RWPE2 (cell line): ENCODE measurements at places on chromosomes 5 and 9.

GRCh38 chr5:133957591-133957990 is 10.8 kb downstream of the C5orf15 start:
- DNase-seq: no peak

- DNase-seq: no peak
Observed at GRCh38 chr9:4177970-4178758, 121.7 kb downstream of the GLIS3 start.

GRCh38 chr5:59279979-59280378 is 613.5 kb downstream of the PDE4D start:
- no peak for DNase-seq

DNA sequence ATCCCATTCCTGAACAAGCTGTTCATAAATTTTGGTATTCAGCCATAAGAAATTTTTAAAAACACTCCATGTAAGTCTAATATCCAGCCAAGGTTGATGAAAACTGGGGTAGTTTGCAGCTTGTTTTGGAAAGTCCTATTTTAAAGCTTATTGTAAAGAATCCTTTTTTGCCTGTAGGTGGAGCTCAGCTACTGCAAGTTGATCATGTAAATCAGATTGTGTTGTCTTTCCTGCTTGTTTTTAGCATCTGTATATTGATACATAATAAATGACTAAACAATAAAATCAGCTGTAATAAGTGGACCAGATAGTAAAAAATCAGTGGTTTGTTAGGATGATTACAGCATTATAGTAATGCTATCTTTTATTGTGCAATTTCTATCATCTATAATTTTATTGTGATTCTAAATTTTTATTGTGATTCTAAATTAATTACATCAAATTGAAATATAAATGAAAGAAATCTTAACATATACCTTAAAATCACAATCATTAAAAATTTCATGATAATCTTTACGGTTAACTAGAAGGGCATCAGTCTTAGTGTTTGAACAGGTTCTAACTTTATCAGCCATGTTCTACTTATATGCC is 42.4 kb downstream of the CWC27 start:
- no peak for DNase-seq

GRCh38 chr9:9585920-9586319 is 1026.9 kb downstream of the PTPRD start:
- no peak for DNase-seq

- no peak for DNase-seq
Observed at GRCh38 chr9:18516965-18517364, 43.0 kb downstream of the ADAMTSL1 start.

DNA sequence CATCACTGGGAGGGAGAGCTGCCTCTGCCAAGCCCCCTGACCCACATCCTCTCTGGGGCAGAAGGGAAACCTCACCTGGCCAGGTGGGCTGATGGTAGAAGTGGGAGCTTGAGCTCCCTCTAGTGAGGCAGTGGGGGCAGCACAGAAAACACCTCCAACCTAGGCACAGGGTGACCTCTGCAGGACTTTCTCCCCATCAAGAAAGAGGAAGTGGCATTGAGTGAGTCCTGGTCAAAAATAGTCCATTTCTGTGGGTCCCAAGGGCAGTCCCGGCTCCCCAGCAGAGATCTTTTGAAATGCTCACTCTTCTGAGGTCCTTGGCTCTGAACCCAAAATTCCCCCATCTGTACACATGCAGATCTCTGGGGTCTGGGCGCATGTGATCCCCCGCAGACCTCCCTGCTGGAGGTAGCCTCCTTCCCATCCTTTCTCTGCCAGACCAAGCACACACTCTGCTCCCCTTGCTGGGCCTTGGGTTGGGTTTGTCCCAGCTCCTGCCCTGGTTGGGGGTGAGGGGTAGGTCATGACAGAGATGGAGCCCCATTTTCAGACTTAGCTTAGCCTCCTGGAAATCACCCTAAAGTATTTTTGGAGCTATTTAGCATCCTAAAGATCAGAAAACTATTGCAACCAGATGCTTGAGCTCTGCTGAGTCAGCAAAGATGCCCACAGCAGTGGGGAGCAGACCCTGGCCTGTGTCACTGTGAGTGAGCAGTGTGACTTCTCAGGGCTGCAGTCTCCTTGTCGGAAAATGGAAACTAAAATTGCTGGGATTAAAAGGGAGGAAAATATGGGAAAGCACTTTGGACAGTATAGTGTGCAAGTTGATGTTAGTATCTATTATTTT is 41.6 kb upstream of the LCP2 start:
- no peak for DNase-seq

DNA sequence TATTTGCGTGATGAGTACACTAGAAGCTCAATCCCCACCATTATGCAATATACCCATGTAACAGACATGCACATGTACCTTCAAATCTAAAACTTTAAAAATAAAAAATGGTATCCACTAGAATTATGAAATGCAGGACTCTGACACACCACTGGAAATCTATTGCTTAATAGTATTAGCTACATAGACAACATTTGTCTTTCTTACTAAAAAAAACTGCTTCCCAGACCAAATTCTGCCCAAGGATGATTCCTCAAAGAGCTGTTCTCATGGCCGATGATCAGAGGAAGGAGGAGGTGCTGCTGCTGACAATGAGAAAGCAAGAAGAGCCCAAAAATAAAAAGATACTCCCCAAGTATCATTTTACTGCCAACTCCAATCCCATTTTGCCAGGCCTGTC is 67.2 kb downstream of the TTC39B start:
- DNase-seq: no peak

DNA sequence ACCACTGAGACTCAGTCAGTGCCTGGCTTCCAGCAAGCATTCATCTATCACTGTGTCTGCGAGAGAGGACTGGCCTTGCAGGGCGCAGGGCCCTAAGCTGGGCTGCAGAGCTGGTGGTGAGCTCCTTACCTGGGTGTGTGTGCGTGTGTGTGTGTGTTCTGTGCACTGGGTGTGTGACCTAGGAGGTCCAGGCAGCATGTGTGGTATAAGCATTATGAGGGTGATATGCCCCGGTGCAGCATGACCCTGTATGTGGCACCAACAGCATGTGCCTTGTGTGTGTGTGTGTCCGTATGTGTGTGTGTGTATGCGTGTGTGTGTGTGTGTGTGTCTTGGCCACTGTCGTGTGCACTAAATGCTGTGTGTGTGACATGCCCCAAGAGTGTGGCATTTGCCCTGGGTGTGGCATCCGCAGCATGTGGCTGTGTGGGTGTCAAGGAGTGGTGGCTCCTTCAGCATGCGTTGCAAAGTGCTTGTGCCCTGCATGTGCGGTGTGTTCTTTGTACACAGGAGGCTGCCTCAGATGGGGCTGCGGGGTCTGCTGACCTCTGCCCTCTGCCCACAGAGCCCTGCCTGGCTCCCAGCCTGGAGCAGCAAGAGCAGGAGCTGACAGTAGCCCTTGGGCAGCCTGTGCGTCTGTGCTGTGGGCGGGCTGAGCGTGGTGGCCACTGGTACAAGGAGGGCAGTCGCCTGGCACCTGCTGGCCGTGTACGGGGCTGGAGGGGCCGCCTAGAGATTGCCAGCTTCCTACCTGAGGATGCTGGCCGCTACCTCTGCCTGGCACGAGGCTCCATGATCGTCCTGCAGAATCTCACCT is 3.3 kb downstream of the FGFR4 start:
- no peak for DNase-seq

GRCh38 chr9:78097541-78097940 is 65.9 kb upstream of the GNAQ start:
- DNase-seq: no peak

- peak; percentile 49 for DNase-seq
Observed at GRCh38 chr5:376799-377325, 55.3 kb downstream of the AHRR start.

- DNase-seq: no peak
Observed at GRCh38 chr5:155017610-155018009, 4.1 kb downstream of the KIF4B start.

- DNase-seq: peak; percentile 56
Observed at GRCh38 chr5:132209901-132210545, 17.6 kb downstream of the P4HA2 start.

- DNase-seq: no peak
Observed at GRCh38 chr9:98401140-98402018, 145.9 kb upstream of the TBC1D2 start.

DNA sequence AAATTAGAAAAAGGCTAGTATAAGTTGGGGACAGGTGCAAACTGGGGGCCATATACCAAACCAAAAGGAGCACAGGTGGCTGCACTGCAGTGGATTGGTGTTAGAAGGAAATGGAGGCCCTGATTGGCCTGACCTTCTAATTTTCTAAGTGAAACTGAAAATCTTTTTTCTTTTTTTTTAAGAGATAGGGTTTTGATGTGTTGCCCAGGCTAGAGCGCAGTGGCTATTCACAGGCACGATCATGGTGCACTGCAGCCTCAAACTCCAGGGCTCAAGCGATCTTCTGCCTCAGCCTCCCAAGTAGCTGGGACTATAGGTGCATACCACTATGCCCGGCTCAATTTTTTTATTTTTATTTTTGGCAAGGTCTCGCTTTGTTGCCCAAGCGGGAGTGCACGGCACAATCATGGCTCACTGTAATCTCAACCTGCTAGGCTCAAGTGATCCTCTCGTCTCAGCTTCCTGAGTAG is 9.8 kb upstream of the CCDC69 start:
- no peak for DNase-seq

DNA sequence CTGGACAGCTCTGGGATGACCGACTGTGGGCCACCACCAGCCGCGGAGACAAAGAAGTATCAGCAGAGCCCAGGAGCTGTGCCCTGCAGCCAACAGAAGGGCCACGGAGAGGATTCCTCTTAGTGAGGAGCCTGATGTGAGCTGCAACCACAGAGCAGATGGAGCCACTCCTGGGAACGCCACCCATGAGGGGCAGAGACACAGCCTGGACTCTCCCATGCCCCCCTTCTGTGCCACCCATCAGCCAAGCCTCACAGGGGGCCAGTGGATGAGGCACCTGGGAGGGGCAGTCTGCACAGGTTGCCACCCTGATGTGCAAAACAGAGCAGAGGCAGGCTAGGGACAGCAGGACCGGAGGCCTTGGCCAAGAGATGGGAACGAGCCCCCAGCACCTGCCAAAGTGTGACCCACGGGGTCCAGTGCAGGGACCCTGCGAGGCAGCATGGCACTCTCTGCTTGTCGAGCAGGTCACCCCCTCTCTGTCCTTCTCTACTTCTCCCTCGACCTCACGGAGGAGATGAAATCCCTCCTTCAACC is 380.7 kb upstream of the IRX1 start:
- DNase-seq: no peak

DNA sequence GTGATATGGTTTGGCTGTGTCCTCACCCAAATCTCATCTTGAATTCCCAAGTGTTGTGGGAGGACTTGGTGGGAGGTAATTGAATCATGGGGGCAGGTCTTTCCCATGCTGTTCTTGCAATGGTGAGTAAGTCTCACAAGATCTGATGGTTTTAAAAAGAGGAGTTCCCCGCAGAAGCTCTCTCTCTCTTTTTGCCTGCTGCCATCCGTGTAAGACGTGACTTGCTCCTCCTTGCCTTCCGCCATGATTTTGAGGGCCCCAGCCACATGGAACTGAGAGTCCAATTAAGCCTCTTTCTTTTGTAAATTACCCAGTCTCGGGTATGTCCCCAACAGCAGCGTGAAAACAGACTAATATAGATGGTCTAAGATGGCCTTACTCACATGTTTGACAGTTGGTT is 210.1 kb downstream of the FBXL17 start:
- no peak for DNase-seq

- DNase-seq: no peak
Observed at GRCh38 chr5:105684799-105685198, 1985.9 kb downstream of the EFNA5 start.

- DNase-seq: no peak
Observed at GRCh38 chr9:100170085-100170484, 71.0 kb downstream of the INVS start.

GRCh38 chr9:84500826-84501225 is 160.3 kb upstream of the SLC28A3 start:
- DNase-seq: no peak

DNA sequence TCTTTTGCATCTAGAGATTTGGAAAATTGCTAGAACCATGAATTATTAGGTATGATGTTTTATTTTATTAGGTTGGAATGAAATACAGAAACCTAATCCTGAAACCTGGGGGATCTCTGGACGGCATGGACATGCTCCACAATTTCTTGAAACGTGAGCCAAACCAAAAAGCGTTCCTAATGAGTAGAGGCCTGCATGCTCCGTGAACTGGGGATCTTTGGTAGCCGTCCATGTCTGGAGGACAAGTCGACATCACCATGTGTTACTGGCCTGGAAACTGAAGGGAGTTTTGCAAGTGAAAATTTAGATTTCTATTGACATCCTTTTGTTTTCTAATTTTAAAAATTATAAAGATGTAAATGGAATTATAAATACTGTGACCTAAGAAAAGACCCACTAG is 100.7 kb downstream of the NLN start:
- DNase-seq: no peak

GRCh38 chr5:61311836-61312808 is 19.9 kb upstream of the ZSWIM6 start:
- no peak for DNase-seq

GRCh38 chr5:31100047-31100575 is 93.4 kb upstream of the CDH6 start:
- no peak for DNase-seq

DNA sequence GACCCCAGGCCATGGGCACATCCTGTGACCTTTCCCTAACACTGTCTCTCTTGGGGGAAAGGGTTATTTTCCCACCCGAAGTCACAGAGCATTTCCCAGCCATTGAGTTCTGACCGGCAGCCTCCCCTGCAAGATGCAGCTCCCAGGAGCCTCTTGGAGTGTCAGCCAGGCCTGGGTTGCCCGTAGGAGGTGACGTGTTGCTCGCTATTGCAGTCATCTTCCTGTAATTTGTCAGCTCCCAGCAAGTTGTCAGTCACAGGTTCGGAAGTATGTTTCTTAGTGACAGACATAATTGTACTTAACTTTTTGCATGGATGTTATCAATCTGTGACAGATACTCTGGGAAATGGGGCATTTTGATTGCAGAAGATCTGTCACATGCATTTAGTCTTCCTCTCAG is 74.5 kb downstream of the MVB12B start:
- DNase-seq: no peak

- no peak for DNase-seq
Observed at GRCh38 chr9:105908069-105908468, 213.7 kb downstream of the TMEM38B start.

DNA sequence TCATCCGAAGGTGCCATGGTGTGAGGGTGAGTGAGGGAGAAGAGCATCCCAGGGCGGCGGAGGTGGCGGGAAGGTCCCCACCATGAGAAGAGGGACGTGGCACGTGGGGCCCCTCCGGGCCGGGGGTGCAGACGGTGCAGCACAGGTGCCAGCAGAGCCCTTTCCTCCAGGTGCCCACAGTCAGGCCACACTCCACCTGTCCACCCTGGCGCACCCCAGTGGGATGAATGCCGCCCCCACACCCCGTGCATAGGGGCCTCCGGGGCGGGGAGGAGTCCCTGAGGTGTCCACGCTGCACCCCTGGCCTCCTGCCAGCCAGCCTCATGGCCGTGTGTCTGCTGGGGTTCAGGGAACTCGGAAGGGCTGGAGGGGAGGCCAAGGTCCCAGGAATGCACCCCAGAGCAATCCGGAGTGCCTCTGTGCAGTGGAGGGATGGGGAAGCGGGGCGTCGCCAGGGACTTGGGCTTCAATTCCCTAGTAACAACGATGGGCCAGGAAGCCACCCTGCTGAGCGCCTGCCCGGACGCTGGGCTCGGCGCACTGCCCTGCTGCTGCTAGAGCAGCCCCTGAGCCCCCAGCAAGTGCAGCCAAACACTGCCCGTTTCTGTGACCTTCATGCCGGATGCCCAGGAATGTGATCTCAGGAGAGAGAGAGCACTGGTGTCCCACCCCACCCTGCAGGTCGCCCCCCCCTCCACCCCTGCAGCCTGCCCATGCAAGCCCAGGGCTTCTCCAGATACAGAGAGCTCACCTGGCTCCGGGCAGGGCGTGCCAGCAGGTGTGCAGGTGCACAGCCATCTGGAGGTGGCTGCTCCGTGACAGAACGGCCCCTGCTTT is 8.8 kb upstream of the NACC2 start:
- DNase-seq: no peak

- peak; percentile 71 for DNase-seq
Observed at GRCh38 chr5:57441557-57441956, 41.1 kb downstream of the ACTBL2 start.
